Peyer's patch (tissue), 4 donors: ENCODE measurements at places on chromosomes 12 and 14. TPM values are rescaled to one million over a fixed set of nuclear protein-coding genes. Genes with fewer than 3 reads are reported as not detected.

GYS2 gene
- total RNA-seq: not detected

GRCh38 chr12:101799774-101800173 is 31.0 kb downstream of the GNPTAB start:
- H3K4me1 ChIP-seq: no peaks in the 10 kb centered on the region
- H3K36me3 ChIP-seq: no peaks in the 10 kb centered on the region
- no peak overlapping the region for H3K4me3 ChIP-seq
- no peak overlapping the region for H3K27ac ChIP-seq
- H3K27me3 ChIP-seq: no peaks in the 10 kb centered on the region

- no peaks in the 10 kb centered on the region for H3K36me3 ChIP-seq
- DNase-seq: peak; percentile 70
- no peak overlapping the region for H3K4me3 ChIP-seq
- H3K4me1 ChIP-seq: peaks cover 43% of the 10 kb centered on the region
- peak overlapping the region; percentile 66 for H3K27ac ChIP-seq
- no peaks in the 10 kb centered on the region for H3K27me3 ChIP-seq
Measured at GRCh38 chr14:25042362-25043299, 7.3 kb downstream of the STXBP6 start.

- no peaks in the 10 kb centered on the region for H3K27me3 ChIP-seq
- no peak for DNase-seq
- H3K4me3 ChIP-seq: no peak overlapping the region
- H3K36me3 ChIP-seq: no peaks in the 10 kb centered on the region
Measured at GRCh38 chr14:84195514-84195913, 1334.4 kb upstream of the FLRT2 start.

PMCH gene
- total RNA-seq: not detected

- no peaks in the 10 kb centered on the region for H3K4me1 ChIP-seq
- H3K36me3 ChIP-seq: no peaks in the 10 kb centered on the region
- no peaks in the 10 kb centered on the region for H3K27me3 ChIP-seq
- no peak for DNase-seq
- H3K27ac ChIP-seq: no peak overlapping the region
Measured at GRCh38 chr14:36767603-36768281, 106.1 kb downstream of the PAX9 start.

DNA sequence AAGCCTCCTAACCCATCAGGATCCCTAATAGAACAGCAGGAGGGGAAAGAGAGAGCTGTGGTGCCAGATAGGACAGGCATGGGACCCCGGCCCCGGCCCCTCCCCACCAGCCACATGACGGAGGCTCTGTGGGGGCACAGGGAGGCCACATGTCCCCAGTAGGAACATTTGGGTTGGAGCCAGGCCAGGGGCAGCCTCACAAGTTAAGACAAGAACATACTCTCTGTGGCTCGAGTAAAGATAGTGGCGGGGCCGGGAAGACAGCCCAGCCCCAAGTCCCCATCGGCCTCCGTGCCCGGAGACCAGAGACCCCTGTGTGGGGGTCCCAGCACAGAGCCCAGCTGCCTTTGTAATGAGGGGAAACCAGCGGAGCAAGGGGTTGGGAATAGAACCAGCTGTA is 78.6 kb upstream of the GALNT9 start:
- H3K36me3 ChIP-seq: no peaks in the 10 kb centered on the region
- no peaks in the 10 kb centered on the region for H3K4me1 ChIP-seq
- H3K27ac ChIP-seq: no peak overlapping the region
- H3K27me3 ChIP-seq: no peaks in the 10 kb centered on the region
- no peak for DNase-seq

GRCh38 chr12:8876887-8877286 is 37.4 kb upstream of the PHC1 start:
- no peak overlapping the region for H3K4me3 ChIP-seq
- no peaks in the 10 kb centered on the region for H3K36me3 ChIP-seq
- H3K27me3 ChIP-seq: no peaks in the 10 kb centered on the region
- no peak for DNase-seq
- no peak overlapping the region for H3K27ac ChIP-seq

DNA sequence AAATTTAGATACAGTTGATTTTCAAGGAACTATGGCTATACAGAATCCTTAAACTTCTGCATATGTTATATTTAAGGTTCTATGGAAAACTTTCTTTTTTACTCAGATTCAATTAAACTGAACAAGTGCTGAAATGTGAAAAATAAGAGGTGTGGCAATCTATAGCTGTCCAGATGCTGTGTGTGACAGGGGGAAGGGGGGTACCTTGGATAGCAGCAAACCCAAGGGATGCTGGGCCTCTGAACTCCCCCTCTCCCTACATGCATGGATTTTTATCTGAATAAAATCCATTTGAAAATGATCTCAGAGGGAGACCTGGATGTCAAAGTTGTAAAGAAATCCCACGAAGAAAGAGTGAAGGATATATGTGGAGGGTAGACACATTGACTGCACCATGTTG is 82.8 kb upstream of the CCDC198 start:
- no peak overlapping the region for H3K27ac ChIP-seq
- no peak for DNase-seq
- H3K4me3 ChIP-seq: no peak overlapping the region
- no peaks in the 10 kb centered on the region for H3K36me3 ChIP-seq
- no peaks in the 10 kb centered on the region for H3K4me1 ChIP-seq

- H3K4me1 ChIP-seq: peaks cover 5% of the 10 kb centered on the region
- no peak overlapping the region for H3K27ac ChIP-seq
Measured at GRCh38 chr12:2171672-2172426, 119.1 kb downstream of the CACNA1C start.

GRCh38 chr12:117085318-117085947 is 13.8 kb downstream of the TESC start:
- H3K4me1 ChIP-seq: no peaks in the 10 kb centered on the region
- no peaks in the 10 kb centered on the region for H3K27me3 ChIP-seq
- DNase-seq: no peak
- H3K36me3 ChIP-seq: no peaks in the 10 kb centered on the region

GRCh38 chr14:68527329-68527851 is 265.5 kb downstream of the ZFP36L1 start:
- H3K36me3 ChIP-seq: no peaks in the 10 kb centered on the region
- H3K27me3 ChIP-seq: no peaks in the 10 kb centered on the region
- H3K4me1 ChIP-seq: no peaks in the 10 kb centered on the region
- DNase-seq: no peak

- H3K27ac ChIP-seq: no peak overlapping the region
- DNase-seq: no peak
- no peaks in the 10 kb centered on the region for H3K27me3 ChIP-seq
Measured at GRCh38 chr12:76519538-76519937, 40.0 kb downstream of the OSBPL8 start.

- H3K27me3 ChIP-seq: no peaks in the 10 kb centered on the region
- H3K4me3 ChIP-seq: no peak overlapping the region
- no peak for DNase-seq
- no peak overlapping the region for H3K27ac ChIP-seq
Measured at GRCh38 chr12:85558684-85559083, 277.5 kb downstream of the RASSF9 start.

HOXC10 gene
- not detected for total RNA-seq

DNA sequence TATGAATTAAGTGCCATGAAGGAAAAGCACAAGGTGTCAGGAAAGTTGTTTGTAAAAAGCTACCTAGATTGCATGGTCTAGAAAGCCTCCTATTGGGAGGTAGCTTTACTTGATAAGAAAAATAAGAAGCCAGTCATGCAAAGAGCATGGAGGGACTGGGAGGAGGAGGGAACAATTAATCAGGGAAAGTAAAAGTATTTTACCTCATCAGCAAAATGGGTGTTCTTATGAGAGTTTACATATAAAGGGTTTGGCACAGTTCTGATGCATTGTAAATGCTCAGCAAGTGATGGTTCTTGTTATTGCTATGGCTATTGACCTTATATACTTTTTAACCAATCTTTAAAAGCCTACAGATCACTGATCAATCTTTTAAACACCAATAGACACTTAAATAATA is 17.0 kb upstream of the TSPAN8 start:
- H3K27me3 ChIP-seq: no peaks in the 10 kb centered on the region
- H3K4me3 ChIP-seq: no peak overlapping the region
- no peaks in the 10 kb centered on the region for H3K4me1 ChIP-seq
- DNase-seq: no peak
- no peaks in the 10 kb centered on the region for H3K36me3 ChIP-seq

ANG gene
- 19.6 TPM for total RNA-seq

- no peak for DNase-seq
- H3K27ac ChIP-seq: peak overlapping the region; percentile 88
- H3K36me3 ChIP-seq: no peaks in the 10 kb centered on the region
- H3K27me3 ChIP-seq: no peaks in the 10 kb centered on the region
Measured at GRCh38 chr14:92651106-92651757, 97.2 kb downstream of the LGMN start.

- H3K4me3 ChIP-seq: peak overlapping the region; percentile 99
- no peaks in the 10 kb centered on the region for H3K27me3 ChIP-seq
- no peak for DNase-seq
- H3K27ac ChIP-seq: peak overlapping the region; percentile 79
Measured at GRCh38 chr12:122837306-122838265, 2.3 kb downstream of the HIP1R start.

DNA sequence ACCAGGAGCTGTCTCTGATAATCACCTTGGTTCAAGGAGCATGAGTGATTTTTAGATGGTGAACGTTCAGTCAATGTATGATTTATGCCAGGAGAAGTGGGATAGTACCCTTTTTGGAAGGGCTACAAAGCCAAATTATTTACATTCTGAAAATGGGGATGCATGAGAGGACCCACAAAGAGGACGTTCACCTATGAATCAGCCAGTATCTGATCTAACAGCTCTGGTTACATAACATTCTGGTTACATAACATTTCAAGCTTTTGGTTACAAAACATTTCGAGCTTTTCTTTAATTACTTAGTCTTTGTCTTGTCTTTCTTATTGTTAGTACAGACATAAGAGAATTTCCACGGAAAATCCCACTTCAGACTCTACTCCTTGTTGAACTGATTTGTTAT is 68.8 kb downstream of the SLCO1A2 start:
- no peak overlapping the region for H3K27ac ChIP-seq
- DNase-seq: no peak
- no peaks in the 10 kb centered on the region for H3K27me3 ChIP-seq
- H3K4me3 ChIP-seq: no peak overlapping the region
